ENCODE measurements at places on chromosomes 5 and 9. TPM values are rescaled to one million over a fixed set of nuclear protein-coding genes. Genes with fewer than 3 reads are reported as not detected.

DNA sequence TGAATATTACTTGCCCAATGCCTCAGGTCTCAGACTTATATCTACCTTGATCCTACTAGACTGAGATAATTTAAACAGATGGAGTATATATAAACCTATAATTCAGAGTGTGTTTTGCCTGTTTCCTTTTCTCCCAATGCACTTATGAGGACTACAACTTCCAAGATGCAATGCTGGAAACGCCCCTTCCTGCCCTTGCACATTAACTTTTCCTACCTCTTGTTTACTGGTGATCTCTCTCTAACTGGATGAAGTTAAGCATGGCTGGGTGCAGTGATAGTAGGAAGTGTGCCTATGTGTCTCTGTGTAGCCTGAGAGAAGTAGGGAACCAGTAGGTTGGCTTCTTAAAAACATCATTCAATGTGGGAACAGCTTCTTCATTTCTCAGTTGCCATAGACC is 115.2 kb downstream of the SVEP1 start:
- no peak for DNase-seq

- DNase-seq = no peak
Observed at GRCh38 chr9:38213631-38214299, 144.7 kb upstream of the SHB start.

GRCh38 chr9:68966496-68966944 is 47.4 kb downstream of the PRKACG start:
- DNase-seq = no peak

- no peak for DNase-seq
Observed at GRCh38 chr5:74990194-74990593, 62.2 kb downstream of the GCNT4 start.

- DNase-seq = no peak
Observed at GRCh38 chr5:2746561-2747032, 4.9 kb downstream of the IRX2 start.

Gene MELK
- polyA plus RNA-seq = 32.7 TPM

Gene TAS2R1
- polyA plus RNA-seq = 0.42 TPM

- no peak for DNase-seq
Observed at GRCh38 chr9:105479846-105480245, 32.0 kb downstream of the FSD1L start.

DNA sequence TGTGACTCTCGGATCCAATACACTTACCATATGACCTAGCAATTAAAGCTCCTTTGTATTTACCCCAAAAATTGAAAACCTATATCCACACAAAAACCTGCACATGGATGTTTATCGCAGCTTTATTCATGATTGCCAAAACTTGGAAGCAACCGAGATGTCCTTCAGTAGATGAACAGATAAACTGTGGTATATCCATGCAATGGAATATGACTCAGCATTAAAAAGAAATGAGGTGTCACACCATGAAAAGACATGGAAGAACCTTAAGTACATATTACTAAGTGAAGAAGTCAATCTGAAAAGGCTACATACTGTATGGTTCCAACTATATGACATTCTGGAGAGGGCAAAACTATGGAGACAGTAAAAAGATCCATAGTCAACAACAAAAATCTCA is 82.0 kb upstream of the PHF24 start:
- no peak for DNase-seq

- no peak for DNase-seq
Observed at GRCh38 chr5:14760548-14761002, 96.1 kb downstream of the OTULIN start.

GRCh38 chr9:106577121-106577520 is 285.8 kb upstream of the ZNF462 start:
- DNase-seq = no peak

DNA sequence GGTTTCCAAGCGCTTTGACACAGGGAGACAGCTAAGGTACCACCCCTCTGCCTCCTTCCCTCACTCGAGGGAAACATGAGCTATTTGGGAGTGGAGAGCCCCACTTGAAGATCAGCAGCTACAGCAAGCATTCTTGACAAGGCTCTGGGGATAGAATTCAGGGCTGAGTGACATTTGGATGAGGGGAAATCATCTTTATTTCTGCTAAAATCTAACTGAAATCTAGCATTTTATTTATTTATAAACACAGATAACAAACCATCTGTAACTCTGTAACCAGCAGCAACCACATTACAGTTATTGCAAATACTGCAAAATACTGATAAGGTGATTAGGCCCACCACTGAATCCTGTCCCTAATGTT is 22.4 kb downstream of the RNF130 start:
- peak; percentile 37 for DNase-seq

Gene ADRA1B
- 2.6 TPM for polyA plus RNA-seq

DNA sequence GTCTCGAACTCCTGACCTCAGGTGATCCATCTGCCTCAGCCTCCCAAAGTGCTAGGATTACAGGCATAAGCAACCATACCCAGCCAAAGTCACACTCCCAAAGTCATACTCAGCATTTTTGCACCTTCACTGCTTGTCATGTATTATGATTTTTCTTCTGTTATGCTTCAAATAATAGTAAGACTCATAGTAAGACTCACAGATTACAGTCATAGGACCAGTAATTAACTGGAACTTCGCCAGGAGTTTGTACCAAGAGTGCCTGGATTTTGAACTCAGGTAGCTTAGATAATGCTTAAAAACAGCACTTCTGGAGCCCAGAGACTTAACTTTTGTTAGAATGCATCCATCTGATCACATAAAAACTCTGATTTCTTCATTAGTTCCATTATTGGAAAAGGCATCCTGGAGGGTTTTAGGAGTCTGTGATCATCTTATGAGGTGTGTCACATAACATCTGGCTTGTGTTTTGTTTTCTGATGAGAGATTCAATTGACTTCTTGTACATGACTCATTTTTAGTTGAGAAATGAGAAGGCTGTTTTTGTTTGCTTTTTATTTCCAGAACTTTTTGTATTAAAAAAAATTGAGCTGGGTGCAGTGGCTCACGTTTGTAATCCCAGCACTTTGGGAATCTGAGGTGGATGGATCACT is 131.5 kb downstream of the ADAMTS19 start:
- DNase-seq = no peak

- peak; percentile 29 for DNase-seq
Observed at GRCh38 chr9:126974594-126974993, 60.0 kb downstream of the RALGPS1 start.

Gene BARX1
- 0.25 TPM for polyA plus RNA-seq

DNA sequence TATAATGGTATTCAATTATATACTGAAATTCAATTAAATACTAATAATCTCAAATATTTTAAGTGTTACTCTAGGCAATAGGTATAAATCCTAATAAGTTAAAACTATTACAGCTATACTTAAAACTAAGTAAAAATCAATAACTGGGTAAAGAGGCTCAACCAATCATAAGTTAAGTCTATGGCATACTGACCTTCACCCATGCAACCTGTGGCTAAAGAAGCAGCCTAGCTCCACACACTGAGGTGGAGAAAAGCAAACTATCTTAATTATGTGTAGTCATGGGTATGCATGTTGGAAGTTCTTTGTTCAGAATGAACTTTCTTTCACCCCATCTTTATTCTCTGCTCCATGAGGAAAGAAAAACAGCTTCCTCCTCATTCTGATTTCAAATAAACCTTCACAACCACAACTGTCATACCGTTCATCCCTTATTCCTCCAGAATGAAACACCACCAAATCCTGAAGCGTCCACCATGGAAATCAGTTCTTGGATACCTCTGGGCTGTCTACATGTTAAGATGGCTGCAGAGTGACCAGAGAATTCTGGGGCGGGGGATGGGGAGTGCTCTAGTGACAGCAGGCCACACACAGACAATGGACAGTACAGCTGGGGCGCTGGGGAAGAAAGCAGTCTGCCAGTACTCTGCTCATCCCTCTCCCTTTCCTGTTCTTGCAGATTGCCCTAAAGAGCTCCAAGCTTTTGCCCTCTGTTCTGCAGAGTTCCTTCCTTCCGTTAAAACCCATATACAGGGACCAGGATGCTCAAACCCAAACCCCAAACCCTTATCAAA is 62.3 kb downstream of the RIGI start:
- DNase-seq = no peak

- no peak for DNase-seq
Observed at GRCh38 chr5:128464596-128464995, 73.4 kb downstream of the FBN2 start.

- no peak for DNase-seq
Observed at GRCh38 chr5:139749242-139749641, 46.4 kb upstream of the PSD2 start.

DNA sequence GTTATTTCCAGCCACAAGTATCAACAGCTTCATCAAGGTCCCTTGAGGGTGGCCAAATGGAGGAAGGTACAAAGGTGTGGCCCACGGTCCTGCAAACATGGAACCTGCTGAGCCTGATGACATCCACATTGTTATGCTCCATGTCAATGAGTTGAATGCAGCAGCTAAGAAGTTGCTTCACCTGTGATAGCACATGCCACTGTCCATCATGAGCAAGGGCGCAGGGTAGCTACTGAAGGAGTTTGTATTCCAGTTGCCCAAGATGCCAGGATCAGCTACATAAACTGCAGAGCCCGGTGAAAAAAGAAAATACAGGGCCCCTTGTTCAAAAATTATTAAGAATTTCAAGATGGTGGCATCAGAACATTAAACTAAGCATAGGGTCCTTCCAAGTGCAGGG is 24.2 kb downstream of the LSM11 start:
- no peak for DNase-seq

DNA sequence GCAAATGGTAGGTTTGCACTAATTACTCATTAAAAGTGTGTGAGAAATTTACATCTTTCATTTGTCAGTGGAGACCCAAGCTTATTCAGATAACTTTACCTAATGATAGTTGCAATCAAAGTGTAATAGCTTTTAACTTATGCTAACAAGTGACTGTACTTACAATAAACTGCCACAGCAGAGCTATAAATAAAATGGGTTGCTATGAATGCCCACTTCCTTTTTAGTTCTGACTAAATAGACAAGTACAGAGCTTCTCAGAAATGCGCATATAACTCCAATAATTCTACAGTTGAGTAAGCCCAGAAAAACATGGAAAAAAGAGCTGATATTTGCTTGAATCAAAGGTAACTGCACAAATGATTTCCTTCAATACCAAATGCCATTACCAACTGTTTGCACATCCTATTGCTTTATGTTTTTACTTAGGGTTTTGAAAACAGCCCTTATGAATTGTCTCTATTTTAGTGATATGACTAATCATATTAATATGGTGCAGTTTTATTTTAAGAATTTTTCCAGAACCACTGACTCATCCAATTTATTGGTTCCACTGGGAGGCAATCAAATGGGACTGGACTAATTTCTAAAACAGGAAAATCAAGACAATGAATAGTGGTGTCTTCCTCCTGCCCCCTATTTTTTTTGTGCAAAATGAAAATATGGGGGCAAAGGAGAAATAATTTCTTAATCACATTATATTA is 84.1 kb downstream of the PPP2R2B start:
- no peak for DNase-seq

Gene ASTN2
- polyA plus RNA-seq = 17.2 TPM

DNA sequence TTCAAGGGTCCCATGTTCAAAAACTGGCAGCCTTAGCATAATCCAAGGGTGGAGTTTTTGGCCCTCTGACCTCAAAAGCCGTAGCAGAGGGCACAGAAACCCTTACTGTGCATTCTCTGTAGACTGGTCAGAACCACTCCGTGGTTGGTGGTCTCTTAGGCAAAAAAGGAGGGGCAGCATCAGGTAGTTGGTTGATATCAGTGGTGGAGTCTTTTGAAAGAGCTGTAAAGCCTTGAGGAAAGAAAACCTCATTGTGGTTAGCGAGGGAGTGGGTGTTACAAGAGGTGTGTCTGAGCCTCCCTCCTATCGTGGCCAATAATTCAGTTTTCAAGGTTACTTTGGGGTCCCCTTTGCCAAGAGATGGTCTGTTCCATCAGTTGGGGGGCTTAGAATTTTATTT is 40.9 kb downstream of the ARHGEF28 start:
- DNase-seq = no peak

Gene IFNA21
- not detected for polyA plus RNA-seq

DNA sequence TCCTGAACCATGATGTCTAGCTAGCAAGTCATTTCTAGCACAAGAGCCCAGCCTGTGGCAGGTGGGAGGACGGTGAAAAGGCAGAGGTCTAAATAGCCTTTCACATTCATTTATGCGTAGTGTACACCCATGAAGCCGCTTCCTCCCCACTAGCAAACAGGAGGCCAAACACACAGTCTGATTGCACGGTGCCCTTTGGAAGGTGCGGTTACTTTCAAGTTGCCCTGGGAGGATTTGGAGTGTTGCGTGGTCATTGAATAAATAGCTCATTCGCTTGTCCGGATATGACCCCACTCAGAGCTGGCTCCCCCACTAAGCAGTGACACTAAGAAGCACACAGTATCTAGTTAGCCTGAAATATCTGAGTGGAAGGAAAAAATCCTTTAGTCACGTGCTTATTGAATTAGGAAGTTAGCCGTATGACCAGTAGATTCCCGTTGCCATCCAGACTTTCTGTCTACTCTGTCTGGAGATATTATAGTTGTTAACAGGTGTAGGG is 664 bp upstream of the ARSB start:
- peak; percentile 34 for DNase-seq

Gene NKD2
- 15.6 TPM for polyA plus RNA-seq

Gene PLEKHG4B
- polyA plus RNA-seq = 15.0 TPM

Gene ADAMTS12
- polyA plus RNA-seq = 18.3 TPM

Gene PFDN1
- 112 TPM for polyA plus RNA-seq

DNA sequence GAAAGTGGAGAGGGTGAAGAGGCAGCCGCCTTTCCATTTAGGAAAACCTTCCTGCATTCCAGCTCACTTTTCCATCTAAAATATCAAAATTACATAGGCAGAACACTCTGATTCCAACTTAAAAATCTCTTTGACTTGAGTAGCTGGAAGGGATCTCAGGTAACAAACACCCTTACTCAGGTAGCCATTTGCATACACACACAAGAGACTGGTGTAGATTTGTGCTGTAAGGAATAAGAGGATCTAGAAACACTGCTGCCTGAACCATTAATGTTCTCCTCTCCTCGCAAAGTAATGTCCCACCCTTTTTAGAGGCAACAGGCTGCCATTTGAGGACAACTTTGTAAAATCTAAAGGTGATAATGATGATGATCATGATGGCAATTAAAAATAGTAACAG is 53.5 kb downstream of the BNC2 start:
- DNase-seq = no peak

Gene NIPAL4
- polyA plus RNA-seq = 0.58 TPM

Gene PCDHAC2
- 0.93 TPM for polyA plus RNA-seq

Gene GABRG2
- polyA plus RNA-seq = 0.03 TPM

- DNase-seq = no peak
Observed at GRCh38 chr5:172420235-172420939, 33.9 kb downstream of the SH3PXD2B start.

Measured in left kidney (tissue), 8 donors.